ENCODE measurements at places on chromosomes 16 and 17.

DNA sequence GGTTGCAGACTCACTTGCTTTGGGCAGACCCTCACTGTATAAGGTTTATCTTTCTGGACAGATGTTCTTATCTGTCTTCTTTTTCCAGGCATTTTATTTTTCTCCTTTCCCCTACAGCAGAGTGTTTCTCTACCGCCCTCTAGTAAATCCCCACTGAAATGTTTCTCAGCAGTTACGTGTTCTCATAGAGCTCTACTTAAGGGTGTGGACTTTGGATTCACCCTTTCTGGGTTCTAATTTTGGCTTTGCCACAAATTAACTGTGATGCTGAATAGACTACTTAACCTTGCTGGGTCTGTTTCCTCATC, 2.0 kb downstream of the ADAT1 start:
- DNase-seq: no peak
- peak overlapping the region; percentile 98 for H3K27ac ChIP-seq
- H3K4me3 ChIP-seq: no peak overlapping the region

GRCh38 chr16:15606518-15607220, 36.3 kb downstream of the MARF1 start:
- DNase-seq: no peak
- peak overlapping the region; percentile 89 for H3K27ac ChIP-seq
- no peak overlapping the region for H3K4me3 ChIP-seq
- no peaks in the 10 kb centered on the region for H3K27me3 ChIP-seq

DNA sequence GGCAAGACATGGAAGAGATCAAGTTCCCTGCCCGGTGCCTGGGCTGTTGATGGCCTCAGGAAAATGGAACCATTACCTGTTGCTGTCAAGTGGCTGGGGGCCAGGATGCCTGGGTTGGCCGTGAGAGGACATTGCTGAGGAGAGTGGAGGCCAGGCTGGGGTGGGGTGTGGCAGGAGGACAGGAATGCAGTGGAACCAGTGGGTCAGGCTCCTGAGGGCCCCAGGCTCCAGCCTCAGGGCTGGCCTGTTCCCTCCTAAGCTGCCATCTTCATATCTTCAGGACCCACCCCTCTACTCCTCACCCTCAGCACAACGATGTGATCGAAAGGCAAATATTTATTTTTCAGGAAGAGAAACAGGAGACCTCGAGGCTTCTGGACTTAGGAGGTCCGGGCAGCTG, 8.5 kb upstream of the YPEL3 start:
- peaks cover 4% of the 10 kb centered on the region for H3K4me1 ChIP-seq
- DNase-seq: no peak
- H3K27me3 ChIP-seq: no peaks in the 10 kb centered on the region

- H3K27ac ChIP-seq: no peak overlapping the region
- H3K4me3 ChIP-seq: no peak overlapping the region
- H3K27me3 ChIP-seq: peaks cover 5% of the 10 kb centered on the region
- no peak for DNase-seq
- H3K4me1 ChIP-seq: no peaks in the 10 kb centered on the region
Measured at GRCh38 chr17:72150632-72151460, 30.0 kb downstream of the SOX9 start.

DNA sequence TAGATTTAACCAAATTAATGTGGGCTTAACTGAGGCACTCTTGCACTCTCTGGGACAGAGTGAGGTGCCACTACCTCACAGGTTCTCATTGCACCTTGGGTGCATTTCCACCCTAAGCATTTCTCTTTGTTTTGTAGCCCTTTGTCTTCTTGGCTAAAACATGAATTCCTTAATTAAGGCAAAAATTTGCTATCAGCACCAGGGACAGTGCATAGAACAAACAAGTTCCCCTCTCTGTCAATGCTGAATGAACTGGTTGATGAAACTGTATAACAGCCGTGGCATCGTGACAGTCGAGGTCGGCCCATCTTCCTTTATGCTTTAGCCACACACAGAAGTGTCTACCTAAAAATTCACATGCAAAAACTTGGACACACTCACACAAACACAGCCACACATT, 74.8 kb downstream of the HS3ST2 start:
- H3K27me3 ChIP-seq: peaks cover 8% of the 10 kb centered on the region
- no peak overlapping the region for H3K4me3 ChIP-seq
- no peak overlapping the region for H3K27ac ChIP-seq
- no peaks in the 10 kb centered on the region for H3K4me1 ChIP-seq

GRCh38 chr17:11330826-11331225, 89.8 kb downstream of the SHISA6 start:
- no peaks in the 10 kb centered on the region for H3K36me3 ChIP-seq
- H3K4me3 ChIP-seq: no peak overlapping the region
- no peaks in the 10 kb centered on the region for H3K27me3 ChIP-seq
- H3K27ac ChIP-seq: no peak overlapping the region
- H3K4me1 ChIP-seq: no peaks in the 10 kb centered on the region

DNA sequence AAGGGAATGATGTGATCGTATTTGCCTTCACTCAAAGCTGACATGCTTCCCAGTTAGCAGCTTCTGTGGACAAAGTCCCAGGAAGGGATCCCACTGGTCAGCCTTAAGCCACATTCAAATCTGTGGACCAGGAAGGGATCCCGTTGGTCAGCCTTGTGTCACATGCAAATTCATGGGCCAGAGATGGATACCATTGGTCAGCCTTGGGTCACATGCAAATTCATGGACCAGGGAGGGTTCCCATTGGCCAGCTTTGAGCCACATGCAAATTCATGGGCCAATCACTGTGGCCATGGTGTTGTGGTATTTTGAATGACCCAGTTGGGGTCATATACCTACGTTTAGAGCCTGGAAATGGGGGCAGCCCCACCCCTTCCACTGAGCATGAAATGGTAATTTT, 201.6 kb downstream of the HS3ST4 start:
- no peak for DNase-seq
- peaks cover 20% of the 10 kb centered on the region for H3K27me3 ChIP-seq
- H3K27ac ChIP-seq: no peak overlapping the region
- H3K36me3 ChIP-seq: no peaks in the 10 kb centered on the region
- no peak overlapping the region for H3K4me3 ChIP-seq
- no peaks in the 10 kb centered on the region for H3K4me1 ChIP-seq

DNA sequence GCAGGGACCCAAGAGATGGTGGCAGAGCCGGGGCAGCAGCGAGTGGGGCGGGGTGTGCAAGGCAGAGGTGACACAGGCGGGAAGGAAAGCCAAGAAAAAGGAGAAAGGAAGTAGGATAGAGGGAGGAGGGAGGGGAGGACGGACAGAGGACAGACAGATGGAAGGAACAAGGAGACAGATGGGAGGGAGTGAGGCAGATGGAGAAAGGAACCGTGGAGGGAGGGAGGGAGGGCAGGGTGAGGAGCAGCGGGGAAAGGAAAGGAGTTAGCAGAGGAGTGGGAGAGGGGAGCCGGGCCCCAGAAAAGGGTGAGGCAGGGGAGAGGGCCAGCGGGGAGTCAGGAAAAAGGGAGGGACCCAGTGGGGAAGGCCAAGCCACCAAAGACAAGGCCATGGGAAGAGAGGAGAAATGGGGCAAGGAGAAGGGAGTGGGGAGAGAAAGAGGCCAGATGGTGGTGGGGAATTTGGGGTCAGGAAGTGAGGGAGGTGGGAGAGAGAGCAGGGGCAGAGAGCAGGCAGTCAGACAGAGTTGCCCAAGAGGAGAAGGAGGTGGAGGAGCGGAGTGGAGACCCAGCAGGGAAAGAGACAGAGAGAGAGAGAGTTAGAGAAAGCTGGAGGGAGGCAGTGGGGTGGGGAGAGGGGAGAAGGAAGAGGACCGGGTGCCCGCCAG, 13.2 kb upstream of the ASGR1 start:
- DNase-seq: no peak
- H3K4me1 ChIP-seq: no peaks in the 10 kb centered on the region
- no peaks in the 10 kb centered on the region for H3K36me3 ChIP-seq
- no peak overlapping the region for H3K4me3 ChIP-seq
- H3K27ac ChIP-seq: no peak overlapping the region
- H3K27me3 ChIP-seq: no peaks in the 10 kb centered on the region

GRCh38 chr16:47204736-47205504, 61.2 kb upstream of the NETO2 start:
- H3K27ac ChIP-seq: no peak overlapping the region
- peaks cover 34% of the 10 kb centered on the region for H3K36me3 ChIP-seq
- H3K4me1 ChIP-seq: peaks cover 5% of the 10 kb centered on the region
- DNase-seq: no peak

DNA sequence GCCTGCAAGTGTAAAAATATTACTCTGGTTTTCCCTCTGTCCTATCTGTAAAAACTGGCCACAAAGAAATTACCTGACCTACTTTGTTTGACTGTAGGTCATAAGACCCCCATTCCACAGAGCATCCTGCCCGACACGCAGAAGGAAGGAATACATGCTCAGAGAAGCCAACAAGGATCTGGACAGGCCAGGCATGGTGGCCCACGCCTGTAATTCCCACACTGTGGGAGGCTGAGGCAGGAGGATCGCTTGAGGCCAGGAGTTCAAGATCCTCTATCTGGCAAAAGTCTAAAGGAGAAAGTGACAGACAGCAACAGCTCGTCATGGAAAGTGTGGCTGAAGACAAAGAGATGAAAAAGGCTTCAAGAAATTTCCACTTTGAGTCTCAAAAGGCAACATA, 78.2 kb upstream of the RNU2-1 start:
- no peak overlapping the region for H3K4me3 ChIP-seq
- H3K27me3 ChIP-seq: no peaks in the 10 kb centered on the region
- H3K4me1 ChIP-seq: peaks cover 8% of the 10 kb centered on the region
- no peak overlapping the region for H3K27ac ChIP-seq
- H3K36me3 ChIP-seq: no peaks in the 10 kb centered on the region
- DNase-seq: no peak

GRCh38 chr17:29250666-29251065, 4.0 kb downstream of the CRYBA1 start:
- no peak overlapping the region for H3K4me3 ChIP-seq
- H3K27me3 ChIP-seq: no peaks in the 10 kb centered on the region
- H3K4me1 ChIP-seq: no peaks in the 10 kb centered on the region
- no peak overlapping the region for H3K27ac ChIP-seq
- no peak for DNase-seq

DNA sequence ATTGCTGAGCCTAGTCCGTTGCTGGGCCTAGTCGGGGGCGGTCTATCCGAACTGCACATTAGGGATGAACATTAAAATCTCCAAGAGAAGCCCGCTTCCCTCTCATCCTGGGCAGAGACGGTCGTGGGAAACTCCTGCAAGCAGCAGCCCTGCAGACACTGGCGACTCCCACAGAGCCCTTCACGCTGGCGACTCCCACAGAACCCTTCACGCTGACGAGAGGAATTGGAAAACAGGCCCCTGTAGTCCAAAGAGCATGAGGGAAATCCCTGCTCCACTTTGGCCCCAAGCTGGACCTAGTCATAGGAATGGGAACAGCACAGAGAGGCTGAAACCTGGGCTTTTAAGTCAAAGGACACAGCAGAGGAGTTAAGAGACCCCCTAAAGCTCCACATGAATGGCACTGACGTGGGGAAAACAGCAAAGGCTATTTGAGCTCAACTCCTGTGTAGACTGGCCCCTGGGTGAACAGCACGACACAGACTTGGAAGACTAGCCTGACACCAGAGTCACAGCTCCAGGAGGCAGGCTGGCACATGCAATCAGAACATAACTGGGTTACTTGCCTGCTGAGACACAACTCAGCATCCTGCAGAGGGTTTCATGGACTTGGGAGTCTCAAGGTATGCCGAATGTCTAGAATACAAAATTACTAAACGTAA, 42.2 kb downstream of the WDR45B start:
- H3K4me1 ChIP-seq: peaks cover 24% of the 10 kb centered on the region
- no peak overlapping the region for H3K27ac ChIP-seq
- no peak overlapping the region for H3K4me3 ChIP-seq

DNA sequence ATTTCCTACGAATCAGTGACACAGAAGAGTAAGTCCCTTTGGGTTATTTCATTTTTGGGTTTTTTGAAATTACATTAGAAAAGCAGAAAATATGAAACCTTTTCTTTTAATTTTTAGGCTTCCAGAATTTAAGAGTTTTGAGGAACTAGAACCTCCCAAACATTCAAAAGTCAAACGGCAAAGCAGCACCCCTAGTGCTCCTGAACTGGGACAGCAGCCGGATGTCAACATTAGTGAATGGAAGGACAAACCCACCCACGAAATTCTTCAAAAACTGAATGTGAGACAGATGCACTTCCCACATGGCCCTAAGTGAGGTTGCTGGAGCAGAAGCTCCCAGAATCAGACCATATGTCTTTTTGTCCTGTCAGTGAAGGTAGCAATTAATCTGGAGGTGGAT, 199.4 kb downstream of the PHKB start:
- H3K4me1 ChIP-seq: no peaks in the 10 kb centered on the region
- no peak overlapping the region for H3K4me3 ChIP-seq
- H3K27ac ChIP-seq: no peak overlapping the region

GRCh38 chr17:40151414-40151963, 11.2 kb downstream of the CASC3 start:
- no peak overlapping the region for H3K27ac ChIP-seq
- no peaks in the 10 kb centered on the region for H3K36me3 ChIP-seq
- H3K4me1 ChIP-seq: peaks cover 60% of the 10 kb centered on the region
- DNase-seq: no peak

GRCh38 chr16:85017633-85018032, 6.3 kb upstream of the ZDHHC7 start:
- H3K27me3 ChIP-seq: no peaks in the 10 kb centered on the region
- H3K4me1 ChIP-seq: peaks cover 6% of the 10 kb centered on the region
- H3K36me3 ChIP-seq: no peaks in the 10 kb centered on the region
- H3K27ac ChIP-seq: no peak overlapping the region
- DNase-seq: no peak

DNA sequence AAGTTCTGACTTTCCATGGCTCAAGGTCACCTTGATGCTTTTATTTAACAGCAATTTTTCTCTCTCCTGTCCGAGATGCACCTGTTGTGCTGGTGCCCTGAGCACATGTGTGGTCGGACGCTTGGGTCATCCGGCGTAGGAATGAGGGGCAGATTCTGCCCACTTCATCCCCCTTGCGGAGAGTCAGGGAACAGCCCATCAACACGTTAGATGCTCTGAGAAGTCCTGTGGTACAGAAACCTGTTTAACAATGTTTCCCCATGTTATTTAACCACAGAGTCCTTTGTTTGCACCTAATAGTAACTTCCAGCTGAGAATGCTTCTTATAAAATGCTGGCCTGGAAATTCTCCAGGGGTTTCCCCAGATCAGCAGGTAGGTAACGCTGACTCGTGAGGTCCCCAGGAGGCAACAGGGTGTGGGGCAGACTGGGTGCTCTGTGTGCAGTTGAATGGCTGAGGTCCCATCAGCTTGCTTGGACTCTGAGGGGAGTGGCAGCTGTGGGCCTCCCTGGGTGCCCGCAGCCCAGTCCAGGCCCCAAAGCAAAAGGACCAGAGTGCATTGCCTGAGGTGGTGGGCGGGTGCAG, 17.8 kb downstream of the DOC2B start:
- DNase-seq: no peak
- H3K4me1 ChIP-seq: peaks cover 2% of the 10 kb centered on the region
- no peak overlapping the region for H3K4me3 ChIP-seq
- H3K36me3 ChIP-seq: no peaks in the 10 kb centered on the region
- no peaks in the 10 kb centered on the region for H3K27me3 ChIP-seq

DNA sequence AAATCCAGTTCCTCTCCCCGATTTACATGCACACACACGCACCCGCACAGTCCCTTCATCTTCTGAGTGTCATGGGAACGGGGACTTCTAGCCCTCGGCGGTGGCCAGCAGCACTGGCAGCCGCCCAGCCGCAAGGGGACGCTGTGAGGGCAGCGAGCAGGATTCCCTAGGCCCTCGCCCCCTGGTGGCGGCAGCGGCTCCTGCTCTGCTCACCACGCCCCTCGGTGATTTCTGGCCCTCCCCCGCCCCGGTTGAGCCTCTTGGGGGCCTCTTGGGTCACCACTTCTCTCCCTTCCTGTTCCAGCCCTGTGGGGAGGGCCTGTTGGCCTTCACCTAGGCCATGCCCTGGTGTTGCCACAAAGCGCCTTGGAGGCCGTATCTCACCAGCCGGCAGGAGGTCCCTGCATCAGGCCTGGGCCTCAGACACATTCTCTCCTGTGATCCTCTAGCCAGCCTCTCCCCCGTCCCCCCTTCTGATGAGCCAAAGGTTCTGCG, 75.2 kb upstream of the KSR1 start:
- H3K27me3 ChIP-seq: peaks cover 30% of the 10 kb centered on the region
- H3K4me3 ChIP-seq: no peak overlapping the region
- no peaks in the 10 kb centered on the region for H3K4me1 ChIP-seq
- no peaks in the 10 kb centered on the region for H3K36me3 ChIP-seq
- H3K27ac ChIP-seq: no peak overlapping the region

Data from naive thymus-derived CD8-positive, alpha-beta T cell (primary cell).